PC-3 (cell line): ENCODE measurements at places on chromosomes 2 and 18. TPM values are rescaled to one million over a fixed set of nuclear protein-coding genes. Genes with fewer than 3 reads are reported as not detected.
A peak's percentile ranks its signal among the peaks of the same experiment; 100 is the strongest.

RGPD3 gene
- total RNA-seq = 0.04 TPM in 1 of 2 replicates, not detected in the other

DCDC2C gene
- not detected in 2 replicates for total RNA-seq

IL1RN gene
- total RNA-seq = 1.3 and 8.2 TPM in 2 replicates

DNA sequence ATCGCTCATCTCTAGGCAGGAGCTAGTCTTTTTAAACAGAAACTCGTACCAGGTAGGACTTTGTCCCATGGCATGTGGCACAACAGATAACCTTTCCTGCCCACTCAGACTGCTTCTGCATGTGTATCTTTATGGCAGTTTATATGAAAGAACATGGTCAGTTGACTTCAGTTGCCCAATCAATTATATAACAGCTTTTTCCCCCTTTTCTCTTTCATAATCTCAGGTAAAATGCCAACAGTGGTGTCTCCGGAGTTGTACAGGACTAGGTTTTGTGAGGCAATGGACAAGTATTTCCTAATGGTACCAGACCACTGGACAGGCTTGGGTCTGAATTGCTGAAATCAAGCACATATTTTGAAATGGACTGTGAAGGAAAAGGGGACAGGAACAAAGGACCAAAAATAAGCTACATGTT is 51.6 kb upstream of the PTH2R start:
- no peak overlapping the region for H3K4me3 ChIP-seq
- DNase-seq = no peak
- no peak overlapping the region for H3K27ac ChIP-seq
- no peaks in the 10 kb centered on the region for H3K4me1 ChIP-seq
- H3K27me3 ChIP-seq = no peaks in the 10 kb centered on the region
- H3K36me3 ChIP-seq = peaks cover 40% of the 10 kb centered on the region

GRCh38 chr2:207149249-207150213 is 16.2 kb downstream of the KLF7 start:
- H3K4me1 ChIP-seq = peaks cover 28% of the 10 kb centered on the region
- H3K36me3 ChIP-seq = no peaks in the 10 kb centered on the region
- H3K4me3 ChIP-seq = no peak overlapping the region
- no peaks in the 10 kb centered on the region for H3K27me3 ChIP-seq

DNA sequence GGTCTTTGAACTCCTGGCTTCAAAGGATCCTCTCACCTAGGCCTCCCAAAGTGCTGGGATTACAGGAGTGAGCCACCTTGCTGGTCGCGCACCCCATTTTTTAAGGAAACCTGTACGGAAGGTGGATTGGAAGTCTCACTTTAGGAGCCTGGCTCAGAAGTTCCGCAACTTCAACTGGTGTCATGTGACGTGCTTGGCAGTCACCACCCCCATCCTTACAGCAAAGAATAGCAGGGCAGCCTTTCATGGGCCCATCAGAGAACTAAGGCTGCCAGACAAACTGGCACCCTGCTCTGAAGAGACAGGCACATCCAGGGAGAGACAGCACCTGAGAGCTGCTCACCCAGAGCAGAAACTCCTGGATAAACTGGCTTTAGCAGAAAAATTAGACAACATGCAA is 3.3 kb upstream of the SLC66A2 start:
- no peak overlapping the region for H3K27ac ChIP-seq
- H3K36me3 ChIP-seq = no peaks in the 10 kb centered on the region
- no peak overlapping the region for H3K4me3 ChIP-seq
- DNase-seq = no peak
- H3K4me1 ChIP-seq = peaks cover 13% of the 10 kb centered on the region
- H3K27me3 ChIP-seq = no peaks in the 10 kb centered on the region

GRCh38 chr2:10282611-10283105 is 20.0 kb upstream of the HPCAL1 start:
- peaks cover 56% of the 10 kb centered on the region for H3K4me1 ChIP-seq
- no peak overlapping the region for H3K4me3 ChIP-seq
- peak overlapping the region; percentile 95 for H3K27ac ChIP-seq

GRCh38 chr18:10113121-10114022 is 199.6 kb downstream of the VAPA start:
- H3K36me3 ChIP-seq = no peaks in the 10 kb centered on the region
- H3K27ac ChIP-seq = no peak overlapping the region
- DNase-seq = no peak
- H3K27me3 ChIP-seq = peaks cover 54% of the 10 kb centered on the region
- H3K4me1 ChIP-seq = no peaks in the 10 kb centered on the region
- no peak overlapping the region for H3K4me3 ChIP-seq
